ENCODE measurements at places on chromosomes 6 and 20.

- DNase-seq = peak; percentile 31
These were observed 438.4 kb upstream of the ADGRB3 start for GRCh38 chr6:68196645-68197044.

GRCh38 chr6:29747688-29748250, 24.5 kb downstream of the HLA-F start:
- DNase-seq = no peak

- peak; percentile 38 for DNase-seq
These were observed 42.3 kb downstream of the NINL start for GRCh38 chr20:25543068-25543467.

DNA sequence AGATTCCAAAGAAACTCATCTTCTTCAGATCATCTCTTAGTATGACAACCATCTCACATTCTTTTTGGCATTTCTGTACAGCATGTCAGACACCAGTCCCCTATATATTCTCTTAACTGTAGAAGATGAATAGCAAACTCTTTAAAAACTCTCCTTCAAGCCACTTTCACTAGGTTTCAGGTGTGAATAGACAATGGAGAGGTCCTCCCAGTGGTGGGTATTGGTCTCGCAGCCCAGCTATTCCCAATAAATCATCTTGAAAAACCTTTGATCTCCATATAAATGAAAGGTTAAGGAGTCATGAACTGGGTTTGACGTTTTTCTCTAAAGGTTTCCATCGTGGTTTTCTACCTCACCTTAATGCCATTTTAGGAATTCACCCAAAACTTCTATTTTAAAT, 180.0 kb downstream of the GJA1 start:
- DNase-seq = peak; percentile 27

DNA sequence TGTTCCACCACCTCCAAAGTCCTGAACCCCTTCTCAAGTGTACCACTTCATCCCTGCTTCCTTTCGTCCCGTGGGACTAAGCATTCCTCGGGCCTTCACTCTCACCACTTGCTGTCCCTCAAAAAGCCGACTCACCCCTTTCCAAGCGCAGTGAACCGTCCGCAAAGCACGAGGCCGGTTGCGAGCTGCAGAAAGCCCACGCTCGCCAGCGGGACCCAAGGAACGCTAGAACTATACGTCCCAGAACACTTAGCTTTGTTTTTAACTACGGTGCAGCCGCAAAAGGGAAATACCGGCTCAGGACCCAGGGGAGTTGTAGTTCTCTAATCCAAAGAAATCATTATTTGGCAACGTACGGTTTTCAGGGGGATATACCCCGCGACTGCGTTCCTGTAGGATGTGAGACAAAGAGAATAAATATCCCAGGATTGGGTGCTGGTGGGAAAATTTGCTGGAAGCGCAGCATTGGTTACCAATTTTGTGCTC, 416 bp upstream of the POLR1H start:
- DNase-seq = no peak

GRCh38 chr6:14126191-14126590, 8.6 kb downstream of the CD83 start:
- DNase-seq = no peak

DNA sequence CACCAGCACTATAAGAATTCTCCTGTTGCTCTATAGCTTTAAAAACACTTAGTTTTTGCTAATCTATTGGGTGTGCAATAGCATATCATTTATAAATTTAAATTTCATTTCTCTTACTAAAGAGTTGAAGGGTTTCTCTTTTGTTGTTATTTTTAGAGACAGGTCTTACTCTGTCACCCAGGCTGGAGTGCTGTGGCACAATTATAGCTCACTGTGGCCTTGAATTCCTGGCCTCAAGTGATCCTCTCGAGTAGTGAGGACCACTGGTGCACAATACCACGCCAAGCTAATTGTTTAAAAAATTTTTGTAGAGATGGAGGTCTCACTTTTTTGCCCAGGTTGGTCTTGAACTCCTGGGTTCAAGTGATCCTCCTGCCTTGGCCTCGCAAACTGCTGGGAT, 6.2 kb upstream of the WRNIP1 start:
- no peak for DNase-seq

DNA sequence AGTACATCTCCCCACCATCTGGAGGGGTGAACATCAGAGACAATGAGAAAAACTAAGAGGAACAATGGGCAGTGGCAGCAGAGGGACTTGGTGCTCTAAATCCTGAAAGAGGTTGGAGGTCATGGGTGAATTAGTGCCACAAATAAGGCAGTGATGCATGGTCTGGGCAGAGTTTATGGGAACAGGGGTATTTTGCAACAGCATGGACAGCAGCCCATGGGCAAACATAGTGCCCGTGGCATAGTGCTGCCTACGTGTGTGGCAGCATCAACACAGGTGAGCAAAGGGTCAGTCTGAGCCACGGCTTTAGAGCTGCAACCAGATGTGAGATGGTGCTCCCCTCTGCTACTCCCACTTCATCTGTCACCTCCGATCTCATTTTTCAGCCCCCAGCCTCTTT, 459.1 kb upstream of the CITED2 start:
- no peak for DNase-seq

DNA sequence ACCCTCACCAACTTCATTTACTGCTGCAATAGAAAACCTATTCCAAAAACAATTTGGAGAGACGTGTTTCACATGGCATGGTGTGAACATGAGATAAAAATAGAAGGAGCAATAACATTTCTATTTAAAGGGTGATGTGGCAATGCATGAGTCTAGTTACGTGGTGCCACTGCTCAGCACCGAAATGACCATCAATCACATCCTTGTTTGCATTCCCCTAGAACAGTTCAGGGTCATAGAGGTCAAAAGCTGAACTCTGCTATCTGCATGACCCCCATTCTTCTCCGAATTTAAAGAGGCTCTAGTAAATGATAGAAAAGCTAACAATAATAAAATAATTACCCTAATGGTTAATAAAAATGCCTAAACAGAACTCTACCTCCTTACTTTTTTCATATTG, 29.5 kb downstream of the ROS1 start:
- DNase-seq = no peak

DNA sequence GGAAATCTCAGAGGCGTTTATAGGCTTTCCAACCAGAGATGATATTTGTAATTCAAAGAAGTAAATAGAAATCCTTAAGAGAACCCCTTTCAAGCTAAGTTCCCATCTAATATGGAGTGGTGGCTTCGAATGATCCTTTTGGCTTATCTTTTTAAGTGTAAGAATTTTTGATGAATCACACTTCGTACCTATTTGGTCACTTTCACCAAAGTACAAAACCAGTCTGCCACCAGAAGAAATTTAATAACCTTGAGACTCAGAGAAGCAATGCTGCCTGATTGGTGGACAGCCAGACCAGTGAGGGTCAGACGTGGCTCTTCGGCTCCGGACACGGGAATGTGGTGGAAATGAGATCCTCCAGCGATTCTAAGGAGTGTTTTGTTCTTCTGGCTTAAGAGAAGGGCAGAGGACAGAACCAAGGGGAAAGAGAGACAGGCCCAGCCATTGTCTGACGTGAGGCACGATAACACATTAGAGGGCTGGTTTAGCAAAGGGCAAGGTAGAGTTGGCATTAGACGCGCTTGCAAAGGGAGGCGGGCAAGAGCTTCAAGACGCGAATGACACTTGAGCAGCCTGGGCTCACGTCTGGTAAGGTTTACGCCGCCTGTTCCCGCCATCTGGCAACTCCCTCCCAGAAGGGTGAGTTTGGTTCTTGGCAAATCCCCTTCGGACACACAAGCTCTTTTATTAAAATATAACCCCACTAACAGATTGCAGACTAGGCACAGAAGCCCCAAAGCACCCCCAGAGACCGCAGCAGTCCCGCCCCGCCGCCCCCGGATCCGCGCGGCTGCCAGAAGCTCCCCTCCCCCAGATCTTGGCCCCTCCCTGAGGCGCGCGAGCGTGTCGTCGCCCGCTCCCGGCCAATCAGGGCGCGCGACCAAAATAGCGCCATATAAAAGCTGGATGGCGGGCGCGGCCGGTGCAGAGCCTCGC, 50.0 kb upstream of the EZR start:
- peak; percentile 75 for DNase-seq

DNA sequence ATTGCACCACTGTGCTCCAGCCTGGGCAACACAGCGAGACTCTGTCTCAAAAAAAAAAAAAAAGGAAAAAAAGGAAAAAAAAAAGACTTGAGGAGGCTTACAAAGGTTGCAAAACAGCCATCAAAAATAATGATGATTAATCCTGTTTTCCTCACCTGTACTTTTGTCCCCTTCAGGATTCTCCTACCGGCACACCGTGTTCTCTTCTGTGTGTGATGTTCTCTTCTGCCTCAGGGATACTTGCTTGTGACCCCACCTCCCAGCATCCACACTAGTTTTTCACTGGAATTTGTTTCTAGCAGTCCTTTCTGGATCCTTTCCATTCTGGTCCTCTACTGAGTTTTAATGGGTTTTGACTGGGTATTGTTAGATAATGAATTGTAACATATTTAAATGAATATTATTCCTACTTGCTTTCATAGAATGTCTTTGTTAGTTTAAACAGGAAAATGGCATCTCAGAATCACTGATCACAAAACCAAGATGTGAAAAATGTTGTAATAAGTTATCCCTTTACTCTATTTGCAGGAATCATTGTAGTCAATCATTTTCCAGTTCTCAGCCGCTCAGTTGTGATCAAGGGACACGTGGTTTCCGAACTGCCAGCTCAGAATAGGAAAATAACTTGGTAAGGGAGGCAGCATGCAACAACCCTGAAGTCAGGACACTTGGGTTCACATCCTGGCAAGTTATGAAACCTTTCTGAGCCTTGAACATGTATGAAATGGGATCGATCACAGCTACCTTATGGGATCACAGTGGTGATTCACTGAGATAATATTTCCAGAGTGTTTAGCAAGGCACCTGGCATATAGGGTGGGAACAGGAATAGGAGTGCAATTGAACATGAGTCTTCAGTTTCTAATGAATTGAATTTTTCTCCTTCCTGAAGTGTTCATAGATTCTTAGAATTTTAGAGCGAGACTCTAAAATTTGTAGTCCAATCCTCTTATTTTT, 8.5 kb downstream of the C6orf89 start:
- peak; percentile 56 for DNase-seq

GRCh38 chr6:110799189-110799588, 16.1 kb downstream of the CDK19 start:
- DNase-seq = no peak

DNA sequence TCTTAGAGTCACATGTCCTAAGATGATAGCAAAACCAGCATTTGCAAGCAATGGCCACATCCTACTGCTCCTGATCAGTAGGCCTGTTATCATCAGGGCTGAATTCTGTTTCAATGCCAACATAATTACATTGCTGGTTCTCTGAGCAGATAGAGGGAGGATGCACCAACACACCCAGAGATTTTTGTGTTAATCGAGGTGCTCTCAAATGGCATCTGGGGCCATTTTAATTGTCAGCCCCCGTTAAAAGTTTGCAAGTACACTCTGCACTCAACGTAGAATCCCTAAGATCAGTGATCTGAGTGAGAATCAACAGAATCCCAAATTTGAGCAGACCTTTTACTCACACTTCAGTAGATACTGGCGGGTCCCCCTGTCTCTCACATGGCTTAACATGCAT, 24.8 kb downstream of the ADTRP start:
- DNase-seq = no peak

GRCh38 chr6:129767776-129768485, 58.0 kb upstream of the ARHGAP18 start:
- no peak for DNase-seq

- peak; percentile 39 for DNase-seq
These were observed 96.2 kb downstream of the VIP start for GRCh38 chr6:152846825-152847224.

GRCh38 chr6:142031035-142031434, 101.7 kb upstream of the GJE1 start:
- no peak for DNase-seq

GRCh38 chr20:16428112-16428511, 145.1 kb downstream of the KIF16B start:
- no peak for DNase-seq

- no peak for DNase-seq
These were observed 26.9 kb upstream of the MRPS18A start for GRCh38 chr6:43714311-43715055.

GRCh38 chr6:3258201-3258600, 546 bp upstream of the PSMG4 start:
- DNase-seq = no peak

DNA sequence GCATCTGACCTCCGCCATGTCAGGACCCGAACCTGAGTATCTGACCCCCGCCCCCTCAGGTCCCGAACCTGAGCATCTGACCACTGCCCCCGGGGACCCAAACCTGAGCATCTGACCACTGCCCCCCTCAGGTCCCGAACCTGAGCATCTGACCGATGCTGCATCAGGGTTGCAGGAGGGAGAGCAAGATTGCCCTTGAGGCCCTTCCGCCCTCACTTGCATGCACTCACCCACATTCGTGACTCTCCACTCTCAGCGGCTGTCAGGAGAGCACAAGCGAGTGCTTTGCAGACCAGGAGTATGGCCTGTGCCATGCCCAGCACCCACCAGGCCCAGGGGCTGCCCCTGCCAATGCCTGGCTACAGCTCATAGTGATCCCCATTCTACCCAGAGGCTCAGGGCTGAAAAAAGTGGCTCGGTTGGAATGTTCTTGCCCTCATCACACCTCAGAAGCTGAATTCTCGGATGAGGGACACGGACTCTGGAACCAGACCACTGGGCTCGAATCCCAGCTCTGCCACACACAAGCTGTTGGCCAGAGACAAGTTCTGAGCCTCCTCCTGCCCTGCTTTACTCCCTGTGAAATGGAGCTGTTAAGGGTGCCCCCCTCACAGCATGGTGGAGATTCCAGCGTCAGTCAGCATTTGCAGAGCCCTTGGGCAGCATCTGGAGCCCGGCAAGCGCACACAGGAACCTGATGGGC, 82.1 kb downstream of the DLL1 start:
- no peak for DNase-seq

GRCh38 chr20:13277663-13278295, 56.7 kb downstream of the ISM1 start:
- DNase-seq = no peak

GRCh38 chr6:156487877-156488276, 289.3 kb upstream of the ARID1B start:
- DNase-seq = no peak

- peak; percentile 94 for DNase-seq
These were observed 51.2 kb upstream of the RANBP9 start for GRCh38 chr6:13762611-13763441.

DNA sequence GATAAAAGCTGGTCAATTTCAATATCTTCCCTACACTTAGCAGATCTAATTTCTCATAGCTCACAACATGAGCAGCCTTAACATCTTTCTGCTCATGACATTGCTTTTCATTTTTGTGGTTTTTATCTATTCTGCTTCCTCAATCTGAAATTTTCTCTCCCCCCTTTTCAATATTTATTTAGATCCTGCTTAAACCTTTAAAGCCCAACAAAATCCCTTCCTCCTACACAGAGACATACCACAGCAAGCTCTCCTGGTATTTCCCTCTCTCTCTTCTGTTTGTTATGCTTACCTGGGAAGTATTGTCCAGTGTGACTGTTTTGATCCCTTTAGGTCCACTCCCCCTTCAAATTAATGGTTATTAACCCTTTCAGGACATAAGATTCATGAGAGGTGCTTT, 582.5 kb downstream of the RFPL4B start:
- no peak for DNase-seq

GRCh38 chr6:73624896-73625295, 28.9 kb downstream of the SLC17A5 start:
- no peak for DNase-seq

Data from bronchial epithelial cell (primary cell).